CD4-positive, alpha-beta T cell treated with Interleukin-21 for 1 hour (primary cell): ENCODE measurements at places on chromosomes 7 and 10.
A peak's percentile ranks its signal among the peaks of the same experiment; 100 is the strongest.

GRCh38 chr10:72334196-72334824 lies 20.4 kb downstream of the DNAJB12 start:
- no peak for DNase-seq

DNA sequence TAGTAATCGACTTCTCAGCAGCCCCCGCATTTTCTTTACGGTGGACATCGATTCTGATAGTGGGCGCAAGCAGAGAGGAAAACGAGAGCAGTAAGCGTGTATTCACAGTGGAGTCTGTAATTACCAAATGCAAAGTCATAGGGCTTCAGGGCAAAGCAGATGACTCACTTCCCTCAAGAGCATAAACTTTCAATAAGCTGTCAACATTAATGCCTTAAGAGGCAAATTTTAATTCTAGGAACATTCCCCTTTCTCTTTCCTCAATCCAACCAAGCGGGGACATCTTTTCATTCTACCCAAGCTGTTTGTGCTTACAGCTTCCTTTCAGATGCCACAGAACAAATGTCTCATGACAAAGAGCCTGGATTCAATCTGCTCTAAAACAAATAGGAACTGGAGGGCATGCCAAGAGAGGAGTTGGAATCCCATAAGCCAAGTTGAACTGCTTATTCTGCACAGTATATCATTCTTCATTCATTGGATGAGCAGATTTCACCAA lies 48.6 kb downstream of the MALSU1 start:
- DNase-seq = no peak

- peak; percentile 95 for DNase-seq
Observed at GRCh38 chr10:69087590-69088470, at the start of gene SRGN. SRGN (plus strand) TSS chr10:69088103; CDS start chr10:69088158, 55 bp downstream.

DNA sequence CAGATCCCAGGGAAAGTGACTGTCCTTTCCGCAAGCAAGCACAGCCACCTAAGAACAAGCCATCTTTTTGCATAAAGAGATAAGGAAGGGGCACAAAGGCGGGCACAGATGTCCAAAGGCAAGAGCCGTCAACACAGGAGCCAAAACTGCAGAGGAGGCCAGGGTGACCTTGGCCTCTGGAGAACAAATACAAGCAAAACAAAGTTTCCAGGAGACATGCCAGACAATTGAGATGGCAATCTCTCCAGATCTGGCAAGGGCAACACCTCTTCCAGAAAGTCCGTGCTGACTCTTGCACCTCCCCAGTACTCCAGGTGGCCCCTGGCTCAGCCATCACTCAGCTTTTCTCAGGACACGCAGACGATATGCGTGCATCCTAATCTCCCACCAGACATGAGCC lies 58.2 kb downstream of the TEX36 start:
- DNase-seq = no peak

GRCh38 chr7:151941009-151941408 lies 15.2 kb upstream of the GALNTL5 start:
- no peak for DNase-seq

DNA sequence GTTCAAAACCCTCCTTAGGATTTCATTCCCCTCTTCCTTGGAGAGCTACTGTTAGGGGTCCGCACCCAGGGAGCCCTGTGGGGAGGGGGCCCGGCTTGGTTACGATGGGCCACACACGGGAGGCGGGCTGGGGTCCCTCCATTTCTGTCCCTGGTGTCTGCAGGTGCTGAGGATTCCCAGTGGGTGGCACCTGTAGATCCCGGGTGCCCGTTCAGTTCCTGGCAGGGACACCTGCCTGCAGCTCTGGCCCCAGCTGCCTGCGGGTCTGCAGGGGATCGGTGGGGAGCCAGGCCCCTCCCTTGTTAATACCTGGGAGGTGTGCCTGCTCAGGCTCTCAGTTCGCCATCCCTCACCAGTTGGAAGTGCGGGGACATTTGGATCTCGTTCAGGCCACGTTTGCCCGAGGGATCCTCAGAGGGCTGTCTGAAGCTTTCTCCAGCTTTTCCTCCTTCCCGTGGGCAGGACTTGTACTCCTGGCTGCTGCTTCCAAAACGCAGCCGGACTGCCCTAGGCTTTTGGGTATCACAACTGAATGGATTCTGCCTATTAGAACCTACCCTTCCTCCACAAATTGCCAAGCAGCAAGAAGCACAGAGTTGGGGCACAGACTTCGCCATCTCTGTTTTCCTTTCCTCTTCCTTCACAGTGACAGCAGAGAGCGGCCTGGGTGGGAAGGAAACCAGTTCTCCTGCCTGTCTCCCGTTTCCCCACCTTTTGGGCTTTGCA lies 22.3 kb upstream of the IL15RA start:
- DNase-seq = no peak

DNA sequence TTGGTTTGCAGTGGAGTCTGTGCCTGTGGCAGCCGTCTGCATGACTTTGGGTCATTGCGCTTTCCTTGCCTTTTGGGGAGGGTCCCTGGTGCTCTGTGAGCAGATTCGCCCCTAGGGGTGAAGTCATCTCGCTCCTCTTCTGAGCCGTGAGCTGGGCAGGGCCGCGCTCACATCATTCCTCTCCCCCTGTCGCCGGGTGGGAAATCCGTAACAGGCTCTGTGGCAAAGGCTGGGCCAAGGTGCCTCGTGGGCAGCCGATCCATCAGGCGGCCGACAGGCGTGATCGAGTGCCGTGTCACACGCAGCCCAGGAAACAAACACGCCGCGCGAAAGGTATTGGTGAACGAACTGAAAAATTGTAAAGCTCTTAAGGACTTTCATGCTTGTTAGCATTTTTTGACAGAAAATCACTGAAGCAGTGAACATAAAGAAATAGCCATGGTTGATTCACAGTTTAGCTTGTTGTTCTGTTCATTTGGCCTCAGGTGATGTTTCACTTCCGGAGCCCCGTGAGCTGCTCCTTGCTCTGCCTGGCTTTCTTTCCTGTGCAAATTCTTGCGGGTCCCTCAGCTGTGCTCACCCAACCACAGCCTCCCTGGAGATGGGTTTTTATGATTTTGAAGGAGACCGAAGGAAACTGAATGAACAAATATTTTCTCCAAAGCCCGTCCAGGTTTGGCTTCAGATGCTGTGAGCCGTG lies 122.1 kb downstream of the NKX6-2 start:
- DNase-seq = no peak

GRCh38 chr10:123840714-123841113 lies 50.9 kb downstream of the CPXM2 start:
- DNase-seq = no peak

- no peak for DNase-seq
Observed at GRCh38 chr7:94540428-94540827, 30.8 kb downstream of the CASD1 start.

DNA sequence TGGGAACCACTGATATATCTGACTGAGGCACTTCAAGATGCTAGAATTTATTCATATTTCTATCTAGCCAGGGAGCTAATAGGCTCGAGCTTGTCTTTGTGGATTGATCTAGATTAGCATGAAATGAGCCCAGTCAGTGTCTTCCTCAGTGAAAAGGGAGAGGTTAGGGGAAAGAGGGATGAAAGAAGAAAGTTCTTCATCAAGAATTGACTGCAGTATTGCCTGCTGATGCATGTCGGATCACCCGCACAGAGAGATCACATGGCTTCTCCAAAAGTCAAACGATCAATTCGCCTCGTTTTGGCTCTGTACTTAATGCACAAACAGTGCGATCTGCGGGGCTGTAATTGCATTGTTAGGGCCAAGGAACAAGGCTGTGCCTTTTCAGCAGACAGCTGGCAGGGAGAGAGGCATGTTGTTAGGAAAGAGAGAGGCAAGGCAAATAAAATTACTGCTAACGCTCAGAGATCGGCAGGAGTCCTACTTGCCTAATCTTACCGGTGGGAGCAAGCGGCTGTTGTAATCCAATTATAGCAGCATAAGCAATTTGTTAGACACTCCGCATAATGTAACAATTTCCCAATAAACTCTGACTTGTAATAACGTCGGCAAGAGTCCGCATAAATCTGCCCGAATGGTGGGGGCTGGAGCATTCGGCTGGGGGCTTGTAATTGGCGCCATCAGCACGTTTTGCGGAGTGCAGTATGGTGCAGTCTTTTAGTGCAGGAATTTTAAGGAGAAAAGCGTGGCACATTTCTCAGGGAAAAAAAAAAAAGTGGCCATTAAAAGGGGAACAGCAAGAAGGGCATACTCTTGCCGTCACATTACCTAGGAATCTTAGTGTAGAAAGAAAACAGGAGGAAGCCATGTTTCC lies 102.1 kb downstream of the POLL start:
- DNase-seq = no peak

- no peak for DNase-seq
Observed at GRCh38 chr10:15865304-15865703, 5.0 kb upstream of the MINDY3 start.

DNA sequence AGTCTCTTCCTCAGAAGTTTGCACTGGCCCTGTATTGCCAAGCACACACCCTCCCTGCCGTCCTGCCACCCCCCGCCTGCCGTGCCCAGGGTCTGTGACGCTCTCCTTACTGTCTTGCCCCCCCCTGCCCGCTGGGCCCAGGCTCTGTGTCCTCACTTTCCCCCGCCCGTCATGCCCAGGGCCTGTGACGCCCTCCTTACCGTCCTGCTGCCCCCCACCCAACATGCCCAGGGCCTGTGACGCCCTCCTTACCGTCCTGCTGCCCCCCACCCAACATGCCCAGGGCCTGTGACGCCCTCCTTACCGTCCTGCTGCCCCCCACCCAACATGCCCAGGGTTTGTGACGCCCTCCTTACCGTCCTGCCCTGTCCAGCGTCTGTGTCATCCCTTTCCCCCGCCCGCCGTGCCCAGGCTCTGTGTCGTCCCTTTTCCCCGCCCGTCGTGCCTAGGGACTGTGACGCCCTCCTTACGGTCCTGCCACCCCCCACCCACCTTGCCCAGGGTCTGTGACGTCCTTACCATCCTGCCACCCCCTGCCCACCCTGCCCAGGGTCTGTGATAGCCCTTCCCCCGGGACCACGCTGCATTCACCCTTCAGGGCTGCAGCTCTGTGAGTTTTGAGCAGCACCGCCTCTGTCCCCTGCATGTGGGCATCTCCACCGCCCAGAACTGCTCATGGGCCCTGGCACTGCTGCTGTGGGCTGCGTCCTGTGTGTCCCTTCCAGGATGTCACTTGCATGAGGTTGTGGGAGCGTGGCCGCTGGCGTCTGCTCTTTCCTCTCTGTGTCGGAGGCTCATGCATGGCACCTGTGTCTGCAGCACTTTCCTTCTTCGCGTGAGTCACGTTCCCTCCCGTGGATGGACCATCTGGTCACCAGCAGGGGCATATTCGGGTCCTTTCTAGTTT lies 19.3 kb upstream of the PRKAR1B start:
- DNase-seq = no peak

DNA sequence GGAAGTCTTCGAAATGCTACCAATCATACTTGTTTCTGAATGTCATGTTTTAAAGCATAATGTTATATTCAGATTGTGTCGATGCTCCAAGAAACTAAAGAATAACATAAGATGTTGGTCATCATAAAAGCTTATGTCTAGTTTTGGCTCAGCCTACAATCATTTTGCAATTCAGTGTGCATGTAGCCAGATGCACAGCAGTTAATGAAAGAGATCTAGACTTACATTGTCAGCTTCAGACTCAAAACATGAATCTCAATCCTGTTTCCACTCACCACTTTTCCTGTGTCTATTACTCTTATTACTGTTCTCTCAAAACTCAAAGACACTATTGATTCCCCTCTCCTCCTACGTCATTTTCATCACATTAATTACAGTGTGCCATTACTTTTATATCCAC lies 21.4 kb downstream of the TMEM196 start:
- no peak for DNase-seq

DNA sequence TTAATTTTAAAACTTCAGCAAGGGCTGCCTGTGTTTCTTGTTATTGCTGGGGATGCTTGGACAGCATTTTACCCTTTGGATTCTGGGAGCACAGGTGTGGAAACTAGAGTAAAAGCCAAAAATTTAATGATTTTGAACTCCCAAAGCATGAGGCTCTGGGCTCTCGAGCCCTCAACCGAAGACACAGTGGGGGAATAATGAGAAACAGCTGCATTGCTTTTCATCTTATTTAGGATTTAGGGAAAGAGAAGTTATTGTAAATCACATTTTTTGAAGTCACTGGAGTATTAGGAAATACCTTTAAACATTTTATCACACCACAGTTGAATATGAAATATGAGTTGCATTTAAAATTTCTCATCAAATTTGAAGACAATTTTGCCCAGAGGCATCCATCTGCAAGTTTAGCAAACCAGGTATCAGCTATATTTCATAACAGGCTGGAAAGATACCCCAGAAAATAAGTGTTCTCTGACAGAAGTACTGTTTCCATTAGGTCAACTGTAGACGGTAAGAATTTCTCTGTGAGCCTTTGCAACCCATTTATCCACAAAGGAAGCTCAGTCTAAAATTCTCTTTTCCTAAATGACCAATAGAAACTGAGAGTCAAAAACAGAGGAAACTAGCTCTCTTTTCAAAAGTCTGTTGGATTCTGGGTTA lies 290.6 kb upstream of the PHYHIPL start:
- DNase-seq = no peak

DNA sequence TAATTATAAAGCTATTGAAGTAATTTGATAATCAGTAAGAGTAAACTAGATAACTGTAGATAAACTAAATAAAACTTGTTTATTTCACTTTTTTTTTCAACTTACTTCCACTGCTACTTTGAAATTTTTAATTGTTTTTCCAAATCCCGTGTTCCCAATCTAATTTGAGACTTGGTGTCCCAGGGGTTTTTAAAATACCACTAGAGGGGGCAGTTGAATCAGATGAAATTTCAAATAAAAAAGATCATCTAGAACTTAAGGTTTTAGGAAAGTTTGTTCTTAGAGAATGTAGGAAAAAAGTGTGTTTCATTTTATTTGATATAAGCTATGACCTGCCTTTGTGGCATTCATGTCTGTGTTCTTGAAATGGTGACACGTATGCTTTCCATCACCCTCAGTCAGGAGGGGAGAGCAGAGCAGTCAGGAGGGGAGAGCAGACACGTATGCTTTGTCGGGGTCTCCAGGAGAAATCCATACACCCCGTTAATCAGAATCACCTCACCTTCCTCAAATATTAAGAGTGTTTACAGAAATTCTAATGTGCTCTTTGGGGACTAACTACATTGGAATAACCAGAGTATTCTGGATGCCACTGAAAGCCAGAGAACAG lies 49.9 kb downstream of the C10orf67 start:
- no peak for DNase-seq

GRCh38 chr10:113086282-113086681 lies 136.2 kb downstream of the TCF7L2 start:
- DNase-seq = no peak
